Central memory CD8-positive, alpha-beta T cell (primary cell): ENCODE measurements at places on chromosomes 1 and 21.
A peak's percentile ranks its signal among the peaks of the same experiment; 100 is the strongest.

- no peaks in the 10 kb centered on the region for H3K4me1 ChIP-seq
- no peak overlapping the region for H3K4me3 ChIP-seq
- peaks cover 19% of the 10 kb centered on the region for H3K27me3 ChIP-seq
Observed at GRCh38 chr1:65478379-65479026, 58.0 kb downstream of the LEPR start.

GRCh38 chr1:57463343-57463742 is 39.5 kb upstream of the DAB1 start:
- DNase-seq: no peak
- no peaks in the 10 kb centered on the region for H3K36me3 ChIP-seq
- no peaks in the 10 kb centered on the region for H3K4me1 ChIP-seq
- H3K4me3 ChIP-seq: no peak overlapping the region

GRCh38 chr1:945688-946556 is 13.1 kb downstream of the NOC2L start:
- H3K27ac ChIP-seq: no peak overlapping the region
- H3K4me1 ChIP-seq: peaks cover 6% of the 10 kb centered on the region
- H3K36me3 ChIP-seq: peaks cover 13% of the 10 kb centered on the region
- H3K4me3 ChIP-seq: no peak overlapping the region

- peak overlapping the region; percentile 3 for H3K4me3 ChIP-seq
- peaks cover 10% of the 10 kb centered on the region for H3K36me3 ChIP-seq
- no peak for DNase-seq
- peaks cover 92% of the 10 kb centered on the region for H3K4me1 ChIP-seq
Observed at GRCh38 chr1:64895500-64895899, 70.8 kb downstream of the JAK1 start.

GRCh38 chr1:66527686-66528085 is 6.3 kb upstream of the SGIP1 start:
- no peak for DNase-seq
- no peak overlapping the region for H3K4me3 ChIP-seq
- H3K4me1 ChIP-seq: peaks cover 4% of the 10 kb centered on the region

GRCh38 chr21:33212159-33212851 is 17.4 kb upstream of the IFNAR2 start:
- no peak for DNase-seq
- H3K4me1 ChIP-seq: peaks cover 64% of the 10 kb centered on the region
- H3K36me3 ChIP-seq: peaks cover 5% of the 10 kb centered on the region
- no peaks in the 10 kb centered on the region for H3K27me3 ChIP-seq
- peak overlapping the region; percentile 25 for H3K4me3 ChIP-seq

GRCh38 chr21:34345091-34345871 is 18.5 kb upstream of the KCNE2 start:
- no peaks in the 10 kb centered on the region for H3K36me3 ChIP-seq
- H3K27me3 ChIP-seq: no peaks in the 10 kb centered on the region
- H3K27ac ChIP-seq: no peak overlapping the region

DNA sequence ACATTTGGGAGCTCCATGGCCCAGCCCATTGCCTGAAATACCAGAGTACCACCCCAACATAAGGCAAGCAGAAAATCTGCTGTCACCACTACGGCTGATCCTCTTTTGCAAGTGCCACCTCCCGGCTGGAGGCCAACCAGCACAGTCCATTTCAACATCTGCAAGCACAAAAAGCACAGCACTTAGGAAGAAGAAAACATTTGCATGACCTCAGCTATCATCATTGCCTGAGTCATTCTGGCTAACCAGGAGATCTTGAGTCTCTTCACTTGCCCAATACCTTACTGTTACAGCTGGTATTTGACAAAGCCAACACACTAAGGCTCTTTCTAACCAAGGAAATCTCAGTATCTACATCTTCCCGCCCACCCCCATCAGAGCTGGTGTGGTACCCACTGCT is 55.9 kb downstream of the NEK7 start:
- H3K36me3 ChIP-seq: peaks cover 4% of the 10 kb centered on the region
- no peak overlapping the region for H3K27ac ChIP-seq
- no peak overlapping the region for H3K4me3 ChIP-seq
- no peaks in the 10 kb centered on the region for H3K27me3 ChIP-seq

DNA sequence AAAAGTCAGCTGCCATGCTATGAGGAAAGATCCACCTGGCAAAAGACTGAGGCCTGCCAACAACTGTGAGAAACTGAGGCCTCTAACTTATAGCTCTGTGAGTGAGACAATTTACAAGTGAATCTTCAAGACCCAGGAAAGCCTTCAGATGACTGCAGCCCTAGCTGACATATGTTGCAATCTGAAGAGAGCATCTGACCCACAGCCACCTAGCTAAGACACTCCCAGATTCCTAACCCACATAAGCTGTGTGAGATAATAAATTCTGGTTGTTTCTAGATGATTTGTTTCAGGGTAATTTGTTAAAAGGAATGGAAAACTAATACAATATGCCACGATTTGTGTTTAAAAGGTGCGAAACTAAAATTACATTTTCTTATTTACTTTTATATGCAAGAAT is 55.1 kb downstream of the HFM1 start:
- H3K36me3 ChIP-seq: peaks cover 2% of the 10 kb centered on the region
- no peak overlapping the region for H3K27ac ChIP-seq
- H3K27me3 ChIP-seq: peaks cover 33% of the 10 kb centered on the region
- DNase-seq: no peak
- no peaks in the 10 kb centered on the region for H3K4me1 ChIP-seq

GRCh38 chr21:29390778-29391177 is 92.1 kb downstream of the BACH1 start:
- no peaks in the 10 kb centered on the region for H3K27me3 ChIP-seq
- H3K27ac ChIP-seq: no peak overlapping the region
- DNase-seq: no peak
- no peak overlapping the region for H3K4me3 ChIP-seq
- H3K36me3 ChIP-seq: peaks cover 2% of the 10 kb centered on the region
- H3K4me1 ChIP-seq: no peaks in the 10 kb centered on the region

GRCh38 chr1:182087304-182087703 is 25.8 kb upstream of the ZNF648 start:
- H3K27me3 ChIP-seq: no peaks in the 10 kb centered on the region
- DNase-seq: no peak
- no peak overlapping the region for H3K4me3 ChIP-seq

DNA sequence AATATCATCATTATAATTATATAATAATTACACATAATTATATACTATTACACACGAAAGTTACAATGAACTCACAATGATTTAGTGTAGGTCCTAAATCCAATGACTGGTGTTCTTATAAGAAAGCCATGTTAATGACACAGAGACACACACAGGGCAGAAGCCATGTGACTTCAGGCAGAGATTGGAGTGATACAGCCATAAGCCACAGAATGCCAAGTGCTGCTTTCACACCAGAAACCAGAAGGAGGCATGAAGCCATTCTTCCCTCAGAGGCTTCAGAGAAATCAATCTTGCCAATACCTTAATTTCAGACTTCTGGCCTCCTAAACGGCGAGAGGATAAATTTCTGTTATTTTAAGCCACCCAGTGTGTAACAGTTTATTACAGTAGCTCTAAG is 147.4 kb upstream of the KRTAP19-8 start:
- H3K4me1 ChIP-seq: peaks cover 56% of the 10 kb centered on the region
- no peak overlapping the region for H3K27ac ChIP-seq
- H3K27me3 ChIP-seq: no peaks in the 10 kb centered on the region
- peaks cover 1% of the 10 kb centered on the region for H3K36me3 ChIP-seq
- DNase-seq: no peak

GRCh38 chr1:222010306-222010705 is 268.4 kb upstream of the DUSP10 start:
- H3K4me1 ChIP-seq: no peaks in the 10 kb centered on the region
- peaks cover 14% of the 10 kb centered on the region for H3K27me3 ChIP-seq
- no peak overlapping the region for H3K4me3 ChIP-seq
- no peak for DNase-seq
- H3K27ac ChIP-seq: no peak overlapping the region
- H3K36me3 ChIP-seq: no peaks in the 10 kb centered on the region

DNA sequence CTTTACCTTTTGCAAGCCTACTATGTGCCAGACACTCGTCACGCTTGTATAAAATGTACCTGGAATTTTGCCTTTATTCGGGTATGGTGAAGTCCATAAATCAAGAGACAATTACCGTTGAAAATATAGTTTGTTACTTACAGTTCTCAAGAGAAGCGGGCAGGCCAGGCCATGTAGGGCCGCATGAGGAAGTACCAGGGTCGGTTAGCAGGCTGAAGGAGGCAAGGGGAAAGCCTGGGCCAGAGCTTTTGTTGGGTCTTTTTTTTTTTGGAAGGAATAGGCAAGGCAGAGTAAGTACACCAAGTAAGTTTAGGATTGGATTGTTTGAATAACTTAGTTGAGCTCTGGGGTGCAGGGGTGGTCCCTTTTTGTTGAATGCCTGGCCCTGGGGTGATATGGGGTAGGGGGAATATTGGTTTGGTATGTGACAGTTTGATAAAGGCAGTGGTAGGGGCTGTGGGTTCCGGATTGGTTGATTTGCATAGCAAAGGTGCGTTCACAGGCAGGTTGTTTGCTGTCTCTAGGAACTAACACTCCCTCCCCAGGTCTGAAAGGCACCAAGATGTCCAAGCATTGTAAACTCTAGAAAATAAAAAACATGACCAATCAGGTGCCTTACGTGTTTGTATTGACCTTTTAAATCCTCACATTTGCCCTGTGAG is 80.7 kb downstream of the KAZN start:
- H3K36me3 ChIP-seq: no peaks in the 10 kb centered on the region
- H3K27me3 ChIP-seq: peaks cover 35% of the 10 kb centered on the region
- DNase-seq: no peak
- no peaks in the 10 kb centered on the region for H3K4me1 ChIP-seq
- no peak overlapping the region for H3K27ac ChIP-seq

DNA sequence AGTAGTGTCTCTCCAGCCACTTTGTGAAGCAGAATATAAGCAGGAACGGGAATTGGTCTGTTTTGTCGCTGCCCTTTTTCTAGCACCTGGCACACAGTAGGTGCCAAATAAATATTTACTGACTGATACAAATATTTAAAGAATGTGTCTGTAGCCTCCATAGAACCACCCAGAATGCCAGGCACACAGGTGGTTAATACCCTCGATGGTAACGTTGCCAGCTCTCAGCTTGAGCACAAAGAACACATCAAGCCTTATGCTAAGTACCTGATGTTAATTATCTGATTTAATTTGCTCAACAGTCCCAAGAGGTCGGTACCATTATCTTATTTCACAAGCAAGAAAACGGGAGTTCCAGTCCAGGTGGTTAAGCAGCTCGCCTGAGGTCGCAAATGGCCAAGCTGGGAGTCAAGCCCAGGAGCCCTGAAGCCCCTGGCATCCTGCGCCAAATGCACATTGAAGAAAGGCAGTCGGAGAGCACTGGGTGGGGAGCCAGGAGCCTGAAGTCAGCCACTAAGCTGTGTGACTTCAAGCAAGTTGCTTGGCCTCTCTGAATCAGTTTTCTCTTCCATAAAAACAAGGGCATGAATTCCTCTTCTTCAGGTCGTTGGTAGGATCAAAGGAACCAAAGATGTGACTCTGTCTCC is 26.4 kb downstream of the HSPG2 start:
- H3K27me3 ChIP-seq: peaks cover 8% of the 10 kb centered on the region
- H3K27ac ChIP-seq: no peak overlapping the region
- DNase-seq: no peak
- no peak overlapping the region for H3K4me3 ChIP-seq
- H3K36me3 ChIP-seq: peaks cover 2% of the 10 kb centered on the region

- peaks cover 27% of the 10 kb centered on the region for H3K4me1 ChIP-seq
- peaks cover 83% of the 10 kb centered on the region for H3K36me3 ChIP-seq
- no peak for DNase-seq
- no peaks in the 10 kb centered on the region for H3K27me3 ChIP-seq
Observed at GRCh38 chr1:29148656-29149491, 25.2 kb upstream of the TMEM200B start.

GRCh38 chr1:197811769-197812168 is 36.5 kb upstream of the DENND1B start:
- no peak overlapping the region for H3K27ac ChIP-seq
- no peak overlapping the region for H3K4me3 ChIP-seq
- peaks cover 19% of the 10 kb centered on the region for H3K4me1 ChIP-seq
- DNase-seq: no peak

- H3K36me3 ChIP-seq: peaks cover 6% of the 10 kb centered on the region
- no peaks in the 10 kb centered on the region for H3K27me3 ChIP-seq
- DNase-seq: no peak
- H3K4me3 ChIP-seq: no peak overlapping the region
- H3K4me1 ChIP-seq: peaks cover 10% of the 10 kb centered on the region
Observed at GRCh38 chr1:52677076-52677806, 20.9 kb downstream of the COA7 start.

DNA sequence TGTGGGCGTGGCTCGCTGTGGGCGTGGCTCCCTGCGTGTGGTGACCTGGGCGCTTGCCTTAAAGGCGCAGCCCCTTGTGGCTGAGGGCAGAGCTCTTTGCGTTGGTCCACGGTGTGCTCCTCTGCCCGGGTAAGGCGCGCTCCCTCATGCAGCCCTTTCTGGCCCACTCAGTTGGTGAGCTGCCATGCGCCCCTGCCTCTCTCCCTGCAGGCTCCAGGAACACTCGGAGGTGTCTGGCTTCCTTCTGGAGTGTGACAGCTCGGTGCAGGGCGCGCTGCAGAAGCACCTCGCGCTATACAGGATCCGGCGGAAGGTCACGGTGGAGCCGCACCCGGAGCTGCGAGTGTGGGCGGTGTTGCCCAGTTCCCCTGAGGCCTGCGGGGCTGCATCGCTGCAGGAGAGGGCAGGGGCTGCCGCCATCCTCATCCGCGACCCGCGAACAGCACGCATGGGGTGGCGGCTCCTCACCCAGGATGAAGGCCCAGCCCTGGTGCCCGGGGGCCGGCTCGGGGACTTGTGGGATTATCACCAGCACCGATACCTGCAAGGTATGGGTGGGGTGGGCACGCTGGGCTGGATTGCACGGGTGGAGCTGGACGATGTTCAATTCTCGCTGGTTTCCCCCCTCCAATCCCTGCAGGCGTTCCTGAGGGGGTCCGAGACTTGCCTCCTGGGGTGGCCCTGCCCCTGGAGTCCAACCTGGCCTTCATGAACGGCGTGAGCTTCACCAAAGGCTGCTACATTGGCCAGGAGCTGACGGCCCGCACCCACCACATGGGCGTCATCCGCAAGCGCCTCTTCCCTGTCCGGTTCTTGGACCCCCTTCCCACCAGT is 9.1 kb downstream of the IBA57 start:
- peaks cover 17% of the 10 kb centered on the region for H3K4me1 ChIP-seq
- no peaks in the 10 kb centered on the region for H3K27me3 ChIP-seq
- DNase-seq: peak; percentile 45
- H3K36me3 ChIP-seq: peaks cover 24% of the 10 kb centered on the region
- no peak overlapping the region for H3K4me3 ChIP-seq
- no peak overlapping the region for H3K27ac ChIP-seq

DNA sequence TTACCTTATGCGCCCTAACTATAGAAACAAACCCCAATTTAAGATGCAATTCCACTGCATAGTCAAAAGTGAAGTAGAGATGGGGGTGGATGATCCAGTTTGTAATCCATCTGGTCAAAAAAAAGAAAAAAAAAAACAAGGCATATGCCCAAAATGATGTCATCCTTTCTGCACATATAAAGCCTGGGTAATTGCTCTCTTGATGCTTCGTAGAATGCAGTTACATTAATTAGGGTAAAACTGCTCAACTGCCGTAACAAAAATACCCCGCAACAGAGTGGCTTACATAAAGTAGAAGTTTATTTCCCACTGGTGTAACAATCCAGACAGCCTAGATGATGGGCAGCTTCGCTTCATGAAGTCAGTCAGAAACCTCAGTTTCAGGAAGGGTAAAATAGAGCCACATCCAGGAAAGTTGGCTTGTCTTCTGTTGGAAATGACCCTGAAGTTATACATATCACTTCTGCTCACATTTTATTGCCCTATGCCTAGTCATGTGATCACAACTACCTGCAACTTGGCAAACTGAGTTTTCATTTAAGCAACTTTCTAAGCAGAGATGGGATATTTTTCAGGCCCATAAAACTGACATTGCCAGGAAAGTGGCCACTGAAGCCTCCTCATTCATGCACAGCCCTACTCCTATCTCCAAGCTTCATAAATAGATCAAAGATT is 221.7 kb downstream of the C1orf94 start:
- H3K4me3 ChIP-seq: no peak overlapping the region
- no peaks in the 10 kb centered on the region for H3K4me1 ChIP-seq
- no peak for DNase-seq
- H3K36me3 ChIP-seq: no peaks in the 10 kb centered on the region
- H3K27ac ChIP-seq: no peak overlapping the region
